ENCODE measurements at places on chromosomes 6 and 20.

DNA sequence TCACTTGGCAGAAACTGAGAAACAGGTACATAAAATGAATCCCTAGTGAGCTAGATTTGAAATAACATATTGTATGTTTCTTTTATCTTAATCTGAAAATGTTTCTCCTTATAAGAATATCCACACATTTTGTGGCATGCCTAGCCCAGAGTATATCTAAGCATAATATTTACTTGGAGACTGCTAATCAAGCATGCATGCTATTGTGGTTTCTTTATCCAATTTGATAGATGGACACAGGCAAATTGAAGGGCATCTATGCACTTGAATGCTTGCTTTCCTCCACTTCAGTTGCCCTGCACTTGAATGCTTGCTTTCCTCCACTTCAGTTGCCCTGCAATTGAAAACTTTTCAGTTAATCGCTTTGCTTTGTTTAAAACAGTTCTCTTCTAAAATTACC lies 729.8 kb downstream of the TBC1D32 start:
- no peak for DNase-seq

GRCh38 chr6:44580901-44581300 lies 193.4 kb downstream of the CDC5L start:
- DNase-seq = no peak

GRCh38 chr20:17976305-17976704 lies 7.5 kb downstream of the MGME1 start:
- no peak for DNase-seq

- no peak for DNase-seq
Observed at GRCh38 chr6:37304766-37305165, 46.8 kb upstream of the TMEM217 start.

GRCh38 chr6:135075018-135075417 lies 20.4 kb upstream of the HBS1L start:
- no peak for DNase-seq

DNA sequence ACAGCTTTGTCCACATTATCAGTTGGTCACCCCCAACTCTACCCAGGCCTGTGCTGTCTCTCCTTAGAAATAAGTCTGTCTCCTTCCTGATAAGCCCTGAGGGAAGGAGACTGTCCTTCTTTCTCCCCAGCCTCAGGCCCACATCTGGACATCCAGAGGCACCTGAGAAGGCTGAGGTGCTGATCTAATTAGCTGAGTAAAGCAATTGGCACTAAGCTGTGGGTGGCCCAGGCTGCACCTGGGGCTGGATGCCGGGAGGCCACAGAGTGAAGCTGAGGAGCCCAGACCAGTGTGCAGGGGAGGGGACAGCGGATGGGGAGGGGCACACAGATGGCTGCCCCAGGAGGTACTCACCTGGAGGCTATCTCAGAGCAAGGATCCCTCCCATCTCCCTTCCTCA lies 26.2 kb upstream of the BMP7 start:
- DNase-seq = no peak

GRCh38 chr20:44166477-44166876 lies 20.5 kb downstream of the JPH2 start:
- DNase-seq = no peak

GRCh38 chr20:64144144-64144912 lies 19.9 kb upstream of the MYT1 start:
- DNase-seq = no peak

DNA sequence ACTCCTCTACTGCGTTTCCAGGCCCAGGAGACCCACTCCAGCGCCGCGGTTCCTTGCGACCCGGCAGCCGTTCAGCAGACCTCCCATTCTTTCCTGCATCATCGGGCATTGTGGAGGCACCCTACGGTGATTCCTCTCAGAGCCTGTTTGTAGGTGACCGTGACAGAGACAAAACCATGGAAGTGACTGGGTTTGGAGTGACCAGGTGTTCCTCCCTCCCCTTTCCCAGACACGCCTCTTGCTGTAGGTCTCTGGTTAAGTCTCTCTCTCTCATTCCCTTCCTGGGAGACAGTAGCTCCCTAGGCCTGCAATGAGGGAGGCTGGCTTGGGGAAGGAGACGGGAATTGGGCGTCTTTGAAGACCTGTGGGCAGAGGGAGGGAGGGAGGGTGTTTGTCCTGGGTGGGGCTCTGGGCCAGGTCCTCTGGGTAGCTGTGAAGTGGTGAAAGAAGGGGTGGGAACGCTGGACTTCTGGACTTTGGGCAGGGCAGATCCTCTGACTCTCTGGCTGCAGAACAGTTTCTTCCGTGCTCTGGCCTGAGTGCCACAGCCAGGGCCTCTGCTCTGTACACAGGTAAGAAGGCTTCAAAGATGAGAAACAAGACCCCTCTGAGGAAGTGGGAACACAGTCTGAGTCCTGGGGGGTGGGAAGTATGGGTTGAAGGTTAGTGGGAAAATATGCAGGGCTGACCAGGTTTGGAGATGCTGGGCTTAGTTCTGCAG lies 763 bp downstream of the KLC4 start:
- DNase-seq = no peak

DNA sequence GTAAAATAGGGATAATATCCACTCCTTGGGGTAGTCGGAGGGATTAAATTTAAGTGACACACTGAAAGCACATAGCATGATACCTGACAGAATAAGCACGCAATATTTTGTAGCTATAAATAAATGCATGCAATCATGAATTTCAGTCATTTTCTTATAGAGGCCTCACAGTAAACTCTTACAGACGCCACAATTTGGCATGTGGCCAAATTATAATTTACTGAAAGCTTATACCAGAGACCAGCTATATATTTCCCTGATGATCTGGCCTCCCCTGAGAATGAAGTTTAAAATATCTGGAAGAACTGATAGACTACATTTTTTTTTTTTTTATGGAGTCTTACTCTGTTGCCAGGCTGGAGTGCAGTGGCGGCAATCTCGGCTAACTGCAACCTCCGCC lies 40.9 kb downstream of the QRSL1 start:
- DNase-seq = no peak

DNA sequence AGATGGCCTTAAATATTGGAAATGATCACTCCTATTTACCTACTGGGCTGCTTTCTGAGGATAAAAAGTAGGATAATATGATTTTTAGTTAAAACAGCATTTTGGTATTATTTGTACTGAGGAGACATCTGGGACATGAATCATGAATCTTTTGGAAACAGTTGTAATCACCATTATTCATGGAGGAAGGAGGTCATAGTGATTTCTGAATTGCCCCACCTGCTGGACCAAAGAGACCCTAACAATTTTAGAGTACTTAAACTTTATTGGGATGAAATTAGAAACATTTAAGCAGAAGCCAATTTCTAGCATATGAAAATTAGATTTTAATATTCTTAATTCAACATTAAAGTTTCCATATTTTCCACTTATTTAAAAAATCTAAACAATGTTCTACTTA lies 108.4 kb upstream of the SIM1 start:
- no peak for DNase-seq

DNA sequence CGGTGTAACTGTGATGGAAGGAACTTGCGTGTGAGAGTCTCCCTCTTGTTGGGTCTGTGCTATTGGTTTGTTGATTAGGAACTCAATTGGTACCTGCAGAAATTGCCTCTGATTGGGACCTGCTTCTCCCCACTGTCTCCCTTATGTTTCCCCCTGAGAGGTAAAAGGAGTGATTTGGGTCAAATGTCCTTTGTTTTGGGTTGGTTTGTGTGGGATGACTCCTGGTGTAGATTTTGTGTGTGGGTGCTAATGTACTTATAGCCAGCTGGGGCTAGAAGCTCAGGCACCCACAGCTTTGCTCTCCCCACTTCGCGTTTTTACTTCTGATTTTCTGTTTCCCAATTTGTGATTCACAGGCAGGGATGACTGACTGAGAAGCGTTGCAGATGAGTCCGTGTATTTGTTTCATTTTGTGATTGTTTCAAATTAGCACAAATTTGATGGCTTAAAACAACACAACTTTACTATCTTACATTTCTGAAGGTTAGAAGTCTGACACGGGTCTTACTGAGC lies 79.1 kb downstream of the UTRN start:
- DNase-seq = no peak

GRCh38 chr6:82017288-82017687 lies 230.3 kb downstream of the IBTK start:
- no peak for DNase-seq

GRCh38 chr6:142433419-142433818 lies 131.6 kb downstream of the ADGRG6 start:
- no peak for DNase-seq

DNA sequence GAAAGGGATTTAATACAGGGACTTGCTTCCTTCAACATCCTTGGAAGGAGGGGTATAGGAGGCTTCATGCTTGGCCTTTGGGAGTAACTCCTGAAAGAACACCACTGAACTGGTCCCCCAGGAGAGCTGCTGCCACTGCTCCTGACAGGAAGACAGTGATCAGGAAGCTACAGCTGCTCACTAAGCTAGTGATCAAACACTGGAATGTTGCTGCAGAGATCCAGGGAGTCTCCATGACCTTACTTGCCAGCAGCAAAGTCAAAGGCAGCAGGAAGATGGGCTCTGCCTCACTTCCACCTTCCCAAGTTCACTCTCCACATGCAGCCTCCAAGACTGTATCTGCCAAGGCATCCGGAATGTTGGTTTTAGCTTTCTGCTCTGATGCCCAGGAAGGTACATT lies 31.8 kb downstream of the PIM1 start:
- no peak for DNase-seq

DNA sequence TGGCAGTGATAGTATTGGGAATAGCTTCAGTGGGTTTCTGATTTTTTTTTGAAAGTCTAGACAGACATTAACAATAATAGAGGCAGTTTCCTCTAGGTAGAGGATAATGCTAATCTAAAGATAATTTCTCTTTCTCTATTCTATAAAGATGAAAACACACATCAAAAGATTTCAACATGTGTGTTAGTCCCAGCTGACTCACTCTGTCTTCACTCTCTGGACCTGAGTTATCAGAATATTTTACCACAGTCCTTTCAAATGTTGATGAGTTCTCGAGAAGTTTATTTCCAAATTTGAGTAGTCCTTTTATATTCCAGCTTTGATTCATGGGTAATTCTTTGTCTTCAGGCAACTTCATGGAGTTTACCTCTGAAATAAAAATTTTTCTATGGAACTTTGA lies 17.1 kb downstream of the RPRD1B start:
- no peak for DNase-seq

GRCh38 chr20:63696628-63697356 lies at the start of gene TNFRSF6B:
Gene TNFRSF6B (plus strand): TSS chr20:63696652. CDS start chr20:63696768, 116 bp downstream.
- DNase-seq = no peak

DNA sequence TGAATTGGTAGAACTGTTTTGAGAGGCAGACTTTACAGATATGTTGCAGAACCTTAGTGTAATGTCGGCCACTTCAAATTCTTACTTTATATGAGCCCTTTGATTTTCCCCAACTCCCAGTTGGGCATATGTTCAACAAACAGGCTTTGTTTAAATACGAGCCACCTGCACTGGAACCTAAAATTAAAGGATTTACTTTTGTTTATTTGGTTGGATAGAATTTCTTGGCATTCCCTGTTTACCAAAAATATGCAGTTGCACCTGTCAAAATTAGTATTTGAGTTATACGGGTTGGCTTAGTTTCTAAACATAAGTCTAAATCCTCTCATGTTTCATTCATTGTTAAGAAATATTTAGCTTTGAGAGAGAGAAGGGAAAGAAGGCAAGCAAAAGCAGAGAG lies 2.4 kb upstream of the GLYATL3 start:
- DNase-seq = no peak

DNA sequence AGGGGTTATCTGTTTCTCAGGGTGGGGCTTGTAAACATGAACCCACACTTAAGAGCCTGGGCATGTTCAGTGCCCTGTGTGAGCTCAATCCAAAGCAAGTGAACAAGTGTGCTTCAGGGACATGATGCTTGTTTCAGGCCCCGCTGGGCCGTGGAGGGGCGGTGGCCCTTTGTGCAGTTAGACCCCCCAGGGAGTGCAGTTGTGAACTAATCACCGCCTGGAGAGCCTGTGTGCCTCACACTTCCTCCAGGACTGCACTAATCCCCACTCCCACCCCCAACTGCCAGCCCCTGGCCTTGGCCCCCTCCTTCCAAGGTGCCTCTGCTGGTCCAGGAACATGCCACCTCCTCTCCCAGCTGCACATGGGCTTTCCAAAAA lies 58.1 kb downstream of the RREB1 start:
- no peak for DNase-seq

DNA sequence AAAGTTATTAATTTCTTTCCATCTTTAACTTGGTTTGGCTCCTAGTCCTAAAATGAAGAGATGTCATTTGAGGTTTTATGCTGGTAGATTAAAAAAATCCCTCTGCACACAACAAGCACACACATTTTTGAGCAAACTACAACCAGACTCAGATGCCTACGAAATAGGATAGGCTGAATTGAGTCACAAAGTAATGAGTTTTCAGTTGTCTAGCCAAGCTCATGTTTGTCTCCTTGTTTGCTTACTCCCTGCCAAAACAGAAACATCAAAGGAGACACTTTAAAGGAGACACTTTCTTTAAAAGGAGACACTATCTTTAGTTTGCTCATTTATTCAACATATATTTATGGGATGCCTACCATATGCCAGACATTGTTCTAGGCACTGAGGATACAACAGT lies 56.2 kb downstream of the TPBG start:
- no peak for DNase-seq

DNA sequence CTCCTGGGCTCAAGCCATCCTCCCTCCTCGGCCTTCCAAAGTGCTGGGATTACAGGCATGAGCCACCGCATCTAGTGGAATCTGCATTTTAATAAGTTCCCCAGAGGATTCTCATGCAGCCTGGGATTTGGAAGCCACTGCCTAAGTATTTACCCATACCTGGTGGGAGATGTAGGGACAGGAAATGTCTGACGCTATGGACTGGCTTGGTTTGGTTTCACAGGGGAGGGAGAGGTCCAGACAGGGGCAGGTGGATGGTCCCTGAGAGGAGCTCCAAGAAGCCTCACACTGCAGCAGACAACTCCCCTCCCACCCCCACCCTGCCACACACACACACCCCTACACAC lies 4.4 kb downstream of the VSTM2L start:
- DNase-seq = no peak

- DNase-seq = no peak
Observed at GRCh38 chr6:41558033-41558807, 12.0 kb downstream of the FOXP4 start.

GRCh38 chr6:11427723-11428245 lies 109.8 kb upstream of the TMEM170B start:
- no peak for DNase-seq

GRCh38 chr6:110748453-110748852 lies 66.8 kb downstream of the CDK19 start:
- DNase-seq = no peak

DNA sequence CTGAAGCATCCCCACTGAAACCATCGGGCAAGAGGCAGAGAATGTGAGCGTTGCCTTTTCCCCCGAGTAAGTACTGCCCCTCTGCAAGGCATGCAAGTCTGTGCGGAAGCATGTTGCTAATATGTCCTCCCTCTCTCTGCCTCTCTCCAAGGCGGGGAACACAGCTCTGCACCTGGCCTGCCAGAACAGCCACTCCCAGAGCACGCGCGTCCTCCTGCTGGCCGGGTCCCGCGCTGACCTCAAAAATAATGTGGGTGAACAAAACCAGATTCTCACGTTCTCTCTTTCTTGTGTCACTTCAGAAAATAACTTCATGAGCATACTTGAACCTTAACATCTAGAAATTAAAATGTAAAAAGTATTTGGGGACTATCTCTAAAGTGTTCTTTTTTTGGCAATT lies 26.4 kb downstream of the LYRM2 start:
- DNase-seq = no peak
